ENCODE measurements at places on chromosomes 12 and 14. TPM values are rescaled to one million over a fixed set of nuclear protein-coding genes. Genes with fewer than 3 reads are reported as not detected.
A peak's percentile ranks its signal among the peaks of the same experiment; 100 is the strongest.

The C12orf50 gene
- 0.07 TPM for total RNA-seq

GRCh38 chr14:101875727-101876554, 88.4 kb upstream of the DYNC1H1 start:
- H3K27ac ChIP-seq = peak overlapping the region; percentile 59
- no peaks in the 10 kb centered on the region for H3K27me3 ChIP-seq
- H3K36me3 ChIP-seq = no peaks in the 10 kb centered on the region
- H3K4me3 ChIP-seq = no peak overlapping the region

DNA sequence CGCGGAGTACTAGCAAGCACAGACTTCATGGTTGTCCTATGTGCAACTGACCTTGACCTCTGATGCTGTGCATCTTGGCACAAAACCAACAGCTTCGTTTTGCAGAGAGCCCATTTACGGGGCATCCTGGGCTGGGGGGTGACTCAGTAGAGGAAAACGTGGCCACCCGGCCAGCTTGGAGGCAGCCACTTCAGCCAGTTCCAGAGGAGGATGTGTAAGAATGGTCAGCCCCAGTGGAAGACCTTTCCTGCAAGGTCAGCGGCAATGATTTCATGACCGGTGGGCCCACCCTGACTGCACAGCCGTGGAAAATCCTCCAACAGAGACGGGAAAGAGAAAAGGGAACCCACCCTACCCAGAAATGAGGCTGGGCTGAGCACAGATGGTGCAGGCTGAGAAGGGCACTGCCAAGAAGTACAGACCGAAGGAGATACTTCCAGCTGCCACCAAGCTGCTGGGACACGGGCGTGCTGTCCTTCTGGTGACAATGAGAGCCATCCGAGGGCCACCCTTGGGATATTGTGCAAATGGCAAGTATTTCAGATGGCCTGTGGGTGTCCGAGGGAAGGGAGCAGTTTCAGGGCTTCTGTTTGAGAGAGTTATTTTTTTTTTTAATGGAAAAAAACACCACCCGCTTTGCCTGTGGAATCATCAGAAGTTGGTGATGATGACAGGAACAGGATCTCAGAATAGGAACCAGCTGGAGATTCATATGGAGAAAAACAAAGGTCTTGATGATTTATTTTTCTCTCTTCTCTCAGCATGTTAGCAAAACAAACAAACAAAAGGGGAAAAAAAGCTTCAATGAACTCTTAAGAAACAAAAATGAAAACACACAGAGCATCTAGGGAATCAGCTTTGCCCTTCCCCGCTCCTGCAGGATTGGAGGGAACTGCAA, 120.2 kb upstream of the RFLNA start:
- no peak overlapping the region for H3K4me3 ChIP-seq
- no peaks in the 10 kb centered on the region for H3K36me3 ChIP-seq
- H3K27ac ChIP-seq = no peak overlapping the region
- peaks cover 5% of the 10 kb centered on the region for H3K4me1 ChIP-seq
- H3K27me3 ChIP-seq = no peaks in the 10 kb centered on the region

DNA sequence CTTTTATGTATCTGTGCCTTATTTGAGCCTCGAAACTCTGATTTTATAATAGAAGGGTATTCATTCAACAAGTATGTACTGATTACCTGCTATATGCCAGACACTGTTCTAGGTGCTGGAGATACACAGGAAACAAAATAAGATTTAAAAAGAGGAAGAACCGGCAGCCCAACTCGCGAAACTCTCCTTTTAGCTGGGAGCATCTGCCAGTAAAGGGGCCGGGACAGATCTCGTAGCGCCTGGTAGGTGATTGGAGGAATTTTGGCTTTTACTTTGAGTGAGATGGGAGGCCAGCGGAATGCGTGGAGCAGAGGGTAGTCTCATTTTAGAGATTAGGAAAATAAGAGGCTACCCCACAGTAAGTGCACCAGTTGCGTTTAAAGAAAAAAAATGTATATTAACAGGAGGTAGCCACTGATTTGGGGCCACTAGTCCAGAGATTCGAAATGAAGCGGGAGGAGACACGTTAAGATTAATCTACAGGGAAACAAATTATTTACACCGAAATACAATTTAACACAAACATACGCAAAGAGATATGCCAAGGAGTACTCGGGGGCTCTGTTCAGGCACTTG, 520 bp upstream of the MON2 start:
- H3K4me1 ChIP-seq = peaks cover 27% of the 10 kb centered on the region
- no peaks in the 10 kb centered on the region for H3K27me3 ChIP-seq
- H3K4me3 ChIP-seq = peak overlapping the region; percentile 97
- peak; percentile 56 for DNase-seq
- peak overlapping the region; percentile 91 for H3K27ac ChIP-seq
- no peaks in the 10 kb centered on the region for H3K36me3 ChIP-seq

The TMEM119 gene
- 3.3 TPM for total RNA-seq

- H3K27me3 ChIP-seq = no peaks in the 10 kb centered on the region
- DNase-seq = no peak
- H3K4me1 ChIP-seq = peaks cover 7% of the 10 kb centered on the region
- H3K27ac ChIP-seq = no peak overlapping the region
These were observed 95.6 kb downstream of the DAAM1 start for GRCh38 chr14:59284059-59284458.

GRCh38 chr12:25295361-25295760, 44.6 kb upstream of the KRAS start:
- no peak overlapping the region for H3K4me3 ChIP-seq
- no peaks in the 10 kb centered on the region for H3K4me1 ChIP-seq
- no peak overlapping the region for H3K27ac ChIP-seq
- H3K27me3 ChIP-seq = no peaks in the 10 kb centered on the region
- DNase-seq = no peak

DNA sequence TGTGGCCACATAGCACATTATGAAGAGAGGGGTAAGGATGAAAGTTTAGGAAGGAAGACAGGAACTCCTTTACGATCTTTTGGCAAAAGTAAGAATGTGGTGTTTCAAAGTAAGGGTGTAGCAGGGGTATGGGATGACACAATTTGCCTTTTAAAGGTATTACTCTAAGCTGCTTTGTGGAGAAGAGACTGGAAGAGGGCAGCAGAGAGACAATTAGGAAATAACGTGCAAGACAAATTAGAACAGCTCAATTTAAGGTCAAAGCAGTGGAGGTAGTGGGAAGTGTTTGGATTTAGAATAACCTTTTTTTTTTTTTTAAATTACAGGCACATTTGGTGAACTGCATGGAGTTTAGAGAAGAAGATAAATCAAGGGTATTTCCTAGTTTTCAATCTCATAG, 342.6 kb downstream of the NOVA1 start:
- H3K4me3 ChIP-seq = no peak overlapping the region
- H3K4me1 ChIP-seq = no peaks in the 10 kb centered on the region
- H3K27me3 ChIP-seq = no peaks in the 10 kb centered on the region

DNA sequence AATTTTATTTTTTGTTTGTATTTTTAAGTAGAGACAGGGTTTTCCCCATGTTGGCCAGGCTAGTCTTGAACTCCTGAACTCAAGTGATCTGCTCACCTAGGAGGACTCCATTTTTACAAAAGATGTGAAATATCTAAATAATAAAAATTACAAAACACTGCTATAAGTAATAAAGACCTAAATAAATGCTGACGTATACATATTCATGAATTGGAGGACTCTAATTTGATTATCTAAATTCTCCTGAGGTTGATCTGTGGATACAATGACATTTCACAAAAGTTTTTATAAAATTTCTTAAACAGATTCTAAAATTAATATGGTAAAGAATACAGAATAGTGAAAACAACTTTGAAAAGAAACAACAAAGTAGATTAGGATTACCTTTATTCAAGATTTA, 1224.0 kb downstream of the SLC16A7 start:
- no peaks in the 10 kb centered on the region for H3K36me3 ChIP-seq
- no peaks in the 10 kb centered on the region for H3K4me1 ChIP-seq
- no peaks in the 10 kb centered on the region for H3K27me3 ChIP-seq
- no peak for DNase-seq
- no peak overlapping the region for H3K27ac ChIP-seq

The WSCD2 gene
- 1.3 TPM for total RNA-seq

DNA sequence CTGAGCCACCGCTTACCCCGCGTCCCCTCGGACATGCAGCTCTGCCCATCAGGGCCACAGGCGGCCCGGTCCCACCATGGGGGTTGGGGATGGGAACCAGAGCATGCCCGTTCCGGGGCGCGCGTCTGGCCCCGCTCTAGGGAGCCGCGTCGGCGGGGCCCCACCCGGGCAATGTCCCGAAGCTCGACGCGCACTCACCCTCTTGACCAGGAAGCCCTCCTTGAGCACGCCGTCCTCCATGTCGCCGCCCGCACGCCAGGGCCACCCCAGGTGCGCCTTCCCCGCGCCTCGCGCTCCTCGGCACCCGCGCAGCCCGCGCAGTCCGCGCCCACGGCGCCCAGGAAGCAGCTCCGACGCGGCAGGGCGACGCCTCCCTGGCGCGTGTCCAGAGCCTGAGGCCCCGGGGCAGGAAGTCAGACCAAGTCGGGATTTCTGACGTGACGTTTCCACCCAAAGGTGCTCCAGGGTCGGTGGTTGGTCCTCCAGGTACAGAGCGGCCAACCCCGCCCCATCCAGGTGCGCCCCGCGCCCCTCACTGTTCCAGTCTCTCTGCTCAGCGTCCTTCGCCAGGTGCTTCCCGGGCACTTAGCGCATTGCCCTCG, at the start of gene PLEK2:
Gene PLEK2 (minus strand): TSS at position 346 of the 602 bp plus-strand sequence. CDS start 106 bp downstream, at position 240.
- no peaks in the 10 kb centered on the region for H3K36me3 ChIP-seq
- peaks cover 22% of the 10 kb centered on the region for H3K4me1 ChIP-seq
- peak within 1 kb of the TSS; percentile 39 for H3K4me3 ChIP-seq
- peak; percentile 76 for DNase-seq
- H3K27ac ChIP-seq = no peak within 1 kb of the TSS

GRCh38 chr12:114414866-114415524, 9.1 kb upstream of the TBX5 start:
- H3K36me3 ChIP-seq = no peaks in the 10 kb centered on the region
- no peak overlapping the region for H3K27ac ChIP-seq
- peaks cover 61% of the 10 kb centered on the region for H3K27me3 ChIP-seq
- H3K4me3 ChIP-seq = no peak overlapping the region
- no peaks in the 10 kb centered on the region for H3K4me1 ChIP-seq

GRCh38 chr14:101076451-101077198, 173.1 kb upstream of the RTL1 start:
- peaks cover 8% of the 10 kb centered on the region for H3K4me1 ChIP-seq
- H3K27ac ChIP-seq = no peak overlapping the region
- DNase-seq = no peak
- no peak overlapping the region for H3K4me3 ChIP-seq
- peaks cover 11% of the 10 kb centered on the region for H3K27me3 ChIP-seq
- no peaks in the 10 kb centered on the region for H3K36me3 ChIP-seq

The ALDH6A1 gene
- 37.4 TPM for total RNA-seq

GRCh38 chr14:29930283-29930682, 2.6 kb upstream of the PRKD1 start:
- no peaks in the 10 kb centered on the region for H3K36me3 ChIP-seq
- DNase-seq = no peak
- H3K27ac ChIP-seq = no peak overlapping the region
- H3K4me3 ChIP-seq = no peak overlapping the region
- H3K27me3 ChIP-seq = no peaks in the 10 kb centered on the region
- H3K4me1 ChIP-seq = peaks cover 15% of the 10 kb centered on the region

- H3K4me3 ChIP-seq = no peak overlapping the region
- no peak for DNase-seq
- H3K27ac ChIP-seq = no peak overlapping the region
- no peaks in the 10 kb centered on the region for H3K27me3 ChIP-seq
These were observed 30.3 kb downstream of the HMGA2 start for GRCh38 chr12:65854629-65855028.

GRCh38 chr12:99130808-99131553, 485.9 kb downstream of the APAF1 start:
- no peak overlapping the region for H3K27ac ChIP-seq
- H3K4me3 ChIP-seq = no peak overlapping the region
- no peak for DNase-seq
- no peaks in the 10 kb centered on the region for H3K27me3 ChIP-seq
- no peaks in the 10 kb centered on the region for H3K36me3 ChIP-seq

DNA sequence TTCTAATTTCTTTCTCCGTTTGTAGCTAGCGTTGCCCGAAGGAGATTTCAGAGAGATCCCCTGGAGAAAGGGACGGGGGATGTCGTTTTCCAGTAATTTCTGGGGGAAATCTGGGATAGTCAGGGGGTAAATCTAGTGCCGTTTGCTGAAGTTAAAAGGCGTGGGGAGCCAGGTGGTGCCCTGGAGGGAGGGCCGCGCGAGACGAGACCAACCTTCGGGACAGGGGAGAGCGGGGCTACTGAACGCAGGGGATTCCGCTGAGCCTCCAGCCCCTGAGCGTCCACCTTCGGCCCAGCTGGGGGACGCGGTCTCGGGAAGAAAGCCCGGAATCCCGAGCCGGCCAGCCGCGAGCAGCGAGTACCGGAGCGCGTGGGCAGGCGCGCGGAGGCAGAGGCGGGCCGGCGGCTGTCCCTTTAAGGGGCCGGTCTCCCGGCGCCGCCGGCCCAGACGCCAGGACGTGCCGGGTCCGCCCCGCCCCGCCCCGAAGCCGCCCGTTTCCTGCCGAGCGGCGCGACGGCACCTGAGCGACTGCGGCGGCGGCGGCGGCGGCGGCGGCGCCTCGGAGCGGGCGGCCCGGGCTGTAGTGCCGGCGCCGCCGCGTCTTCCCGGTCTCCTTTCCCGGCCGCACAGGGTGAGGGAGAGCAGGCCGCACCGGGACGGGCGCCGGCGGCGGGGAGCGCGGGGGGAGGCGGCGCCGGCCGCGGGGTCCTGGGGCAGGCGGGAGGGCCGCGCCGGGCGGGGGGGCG, at the start of gene KTN1:
Gene KTN1 (plus strand): TSS at position 484 of the 746 bp plus-strand sequence. CDS start 31,842 bp downstream, outside the sequence.
- peak; percentile 86 for DNase-seq
- no peaks in the 10 kb centered on the region for H3K27me3 ChIP-seq
- peaks cover 21% of the 10 kb centered on the region for H3K4me1 ChIP-seq
- H3K27ac ChIP-seq = peak within 1 kb of the TSS; percentile 72
- H3K4me3 ChIP-seq = peak within 1 kb of the TSS; percentile 76

- peak; percentile 6 for DNase-seq
- no peak overlapping the region for H3K27ac ChIP-seq
- H3K4me3 ChIP-seq = no peak overlapping the region
- H3K4me1 ChIP-seq = no peaks in the 10 kb centered on the region
- no peaks in the 10 kb centered on the region for H3K36me3 ChIP-seq
These were observed 622.6 kb upstream of the ATP2B1 start for GRCh38 chr12:90331262-90331661.

The CLEC6A gene
- not detected for total RNA-seq

GRCh38 chr12:93130366-93131054, 201.4 kb upstream of the EEA1 start:
- H3K27ac ChIP-seq = no peak overlapping the region
- no peaks in the 10 kb centered on the region for H3K27me3 ChIP-seq
- no peak overlapping the region for H3K4me3 ChIP-seq

The NID2 gene
- total RNA-seq = 61.3 TPM

All from adrenal gland (tissue), 19 donors.